Stimulated activated CD8-positive, alpha-beta memory T cell treated with anti-CD3 and anti-CD28 coated beads, Interleukin-15, amount 100 ng/mL, for 48 hours (primary cell): ENCODE measurements at places on chromosomes 7 and 10.

- DNase-seq: no peak
Measured at GRCh38 chr7:82263920-82264782, 179.4 kb downstream of the CACNA2D1 start.

DNA sequence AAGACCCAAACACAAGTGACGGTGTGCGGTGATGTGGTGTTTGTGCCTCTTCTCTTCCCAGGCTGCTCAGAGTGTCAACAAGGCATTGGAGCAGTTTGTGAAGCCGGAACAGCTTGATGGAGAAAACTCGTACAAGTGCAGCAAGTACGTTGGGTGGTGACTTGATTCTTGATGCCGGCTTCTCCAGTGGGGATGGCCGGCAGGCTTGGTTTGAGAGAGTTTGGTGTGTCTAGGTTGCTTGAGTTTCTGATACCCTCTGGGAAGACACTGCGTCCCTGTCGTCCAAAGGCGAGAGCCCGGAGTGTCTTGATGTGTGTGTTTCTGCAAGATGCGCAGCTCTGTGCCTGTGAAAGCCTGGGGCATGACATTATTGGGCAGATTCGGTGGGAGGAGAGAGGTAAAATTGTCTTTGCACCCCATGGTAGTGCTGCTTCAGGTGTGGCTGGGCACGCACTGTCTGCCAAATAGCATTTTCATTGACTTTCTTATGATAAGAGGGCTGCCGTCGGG, 111.8 kb downstream of the ANKRD61 start:
- DNase-seq: no peak

GRCh38 chr10:112753961-112754411, 196.1 kb upstream of the TCF7L2 start:
- DNase-seq: no peak

GRCh38 chr7:34900891-34901513, 136.3 kb downstream of the DPY19L1 start:
- no peak for DNase-seq

GRCh38 chr10:113097036-113097435, 147.0 kb downstream of the TCF7L2 start:
- no peak for DNase-seq
